ENCODE measurements at places on chromosomes 16 and 17.

- no peak for DNase-seq
Measured at GRCh38 chr17:4506175-4506813, 7.6 kb downstream of the SPNS2 start.

GRCh38 chr16:48534601-48535340, 75.2 kb downstream of the N4BP1 start:
- no peak for DNase-seq

DNA sequence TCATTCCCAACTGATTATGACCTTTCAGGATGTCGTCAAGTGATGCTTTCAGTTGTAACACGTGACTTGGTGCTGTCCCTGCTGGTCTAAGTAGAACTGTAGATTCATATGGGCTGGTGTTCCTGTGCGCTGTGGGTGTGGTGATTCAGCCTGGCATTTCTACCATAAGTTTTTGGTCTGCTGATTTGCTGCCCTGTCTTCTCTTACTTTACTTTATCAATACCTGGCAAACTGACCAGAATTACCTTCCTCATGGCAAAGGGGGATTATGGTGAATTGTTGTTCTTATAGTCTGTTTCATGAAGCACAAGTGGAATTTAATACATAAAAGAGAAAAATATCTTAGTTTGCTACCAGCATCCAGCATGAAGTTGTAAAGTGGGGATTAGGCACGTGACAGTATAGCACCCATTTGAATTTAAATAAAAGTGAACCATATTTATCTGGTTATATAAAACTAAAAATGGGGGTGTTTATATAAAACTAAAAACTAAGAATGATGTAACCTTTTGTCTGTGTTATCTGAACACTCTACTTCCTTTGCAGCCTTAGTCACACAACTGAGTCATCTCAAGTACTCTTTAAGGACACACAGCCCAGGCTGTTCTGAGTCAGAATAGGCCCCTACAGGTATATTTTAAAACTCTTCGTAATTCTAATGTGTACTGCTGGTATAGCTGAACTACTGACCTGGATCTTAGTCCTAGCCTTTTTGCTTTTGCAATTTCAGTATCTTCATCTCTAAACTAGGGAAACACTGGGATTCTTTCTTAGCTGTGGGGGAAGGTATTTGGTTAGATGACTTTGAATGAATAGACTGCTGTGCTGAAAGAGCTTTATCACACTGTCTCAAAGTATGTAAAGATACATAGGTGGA, 28.3 kb downstream of the TTC19 start:
- DNase-seq: peak; percentile 8

DNA sequence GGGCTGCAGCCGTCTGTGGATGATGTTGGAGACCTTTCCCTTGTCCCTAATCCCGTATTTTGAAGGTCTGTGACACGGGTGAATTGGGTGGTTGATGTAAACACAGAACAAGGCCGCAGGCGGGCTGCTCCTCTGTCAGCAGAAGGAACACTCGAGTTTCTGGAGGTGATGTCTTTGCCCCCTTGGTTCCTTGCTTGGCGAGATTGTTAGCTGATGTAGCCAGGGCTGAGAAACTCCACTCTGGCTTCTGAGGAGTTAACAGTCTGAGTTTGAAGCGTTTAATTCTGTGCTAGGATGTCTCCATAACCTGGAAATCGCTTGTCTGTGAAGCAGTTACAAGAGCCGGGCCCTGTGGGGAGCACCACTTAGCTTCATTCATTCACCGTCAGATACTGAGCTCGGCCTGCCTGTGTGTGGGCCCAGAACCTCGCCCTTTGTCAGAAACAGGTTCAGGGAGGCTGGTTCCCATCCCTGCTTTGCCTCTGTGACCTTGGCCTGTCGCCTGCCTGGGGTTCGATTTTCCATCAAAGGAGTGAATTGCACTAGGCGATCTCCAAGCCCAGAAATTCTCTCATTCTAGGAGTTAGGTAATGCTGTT, 1.3 kb downstream of the MAPK8IP3 start:
- DNase-seq: no peak

GRCh38 chr17:49224198-49224996, 6.2 kb downstream of the PHOSPHO1 start:
- DNase-seq: no peak
